Activated naive CD8-positive, alpha-beta T cell treated with anti-CD3 and anti-CD28 coated beads, Interleukin-2, amount 50 U/mL, for 24 hours (primary cell): ENCODE measurements at places on chromosomes 5 and 9.
A peak's percentile ranks its signal among the peaks of the same experiment; 100 is the strongest.

GRCh38 chr5:147167529-147167928, 67.3 kb upstream of the STK32A start:
- no peak for DNase-seq

- no peak for DNase-seq
Observed at GRCh38 chr9:77779010-77779409, 130.9 kb upstream of the GNA14 start.

DNA sequence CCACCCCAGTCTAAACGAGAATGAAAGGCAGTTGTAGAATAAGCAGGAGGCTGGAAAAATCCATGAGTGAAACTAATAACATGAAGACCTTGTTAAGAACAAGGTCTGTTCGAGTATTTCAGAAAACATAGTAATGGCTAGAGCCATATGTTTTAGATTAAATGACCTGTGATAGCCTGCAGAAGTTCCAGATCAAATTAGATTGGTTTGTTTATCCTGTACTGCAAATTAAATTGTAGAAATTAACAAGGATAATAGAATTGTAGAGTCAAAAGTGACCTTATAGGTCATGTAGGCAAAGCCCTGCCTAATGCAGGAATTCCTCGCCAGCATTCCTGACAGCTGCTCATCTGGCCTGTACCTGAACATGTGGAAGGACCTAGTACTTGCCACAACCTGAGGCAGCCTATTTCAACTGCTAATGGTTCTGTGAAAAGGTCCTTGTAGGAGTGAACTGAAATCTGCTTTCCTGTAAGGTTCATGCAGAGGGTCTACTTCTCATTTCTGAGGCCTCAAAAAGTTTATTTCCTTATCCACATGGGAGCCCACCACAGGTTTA, 17.2 kb downstream of the LIX1 start:
- DNase-seq: no peak

GRCh38 chr5:169331292-169331852, 30.4 kb upstream of the SLIT3 start:
- DNase-seq: no peak

DNA sequence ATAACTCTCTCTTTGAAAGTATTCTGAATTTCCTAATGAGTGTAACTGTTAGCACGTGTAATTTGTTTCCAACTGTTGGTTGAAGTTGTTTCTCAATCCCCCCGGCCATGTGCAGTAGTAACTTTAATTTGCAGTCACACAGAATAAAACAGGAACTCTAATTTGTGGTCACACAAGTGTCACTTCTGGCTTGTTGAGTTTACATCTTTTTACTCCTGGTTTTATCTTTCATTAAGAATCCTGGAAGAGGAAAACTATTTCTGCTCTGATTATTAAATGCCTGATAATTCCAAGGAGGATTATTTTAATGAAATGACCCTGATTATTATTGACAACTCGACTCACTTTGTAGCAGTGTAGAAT, 1.2 kb downstream of the SCAMP1 start:
- no peak for DNase-seq

GRCh38 chr9:131078427-131079366, 17.6 kb upstream of the AIF1L start:
- DNase-seq: no peak

GRCh38 chr9:80410106-80410505, 838.3 kb downstream of the TLE4 start:
- DNase-seq: no peak

DNA sequence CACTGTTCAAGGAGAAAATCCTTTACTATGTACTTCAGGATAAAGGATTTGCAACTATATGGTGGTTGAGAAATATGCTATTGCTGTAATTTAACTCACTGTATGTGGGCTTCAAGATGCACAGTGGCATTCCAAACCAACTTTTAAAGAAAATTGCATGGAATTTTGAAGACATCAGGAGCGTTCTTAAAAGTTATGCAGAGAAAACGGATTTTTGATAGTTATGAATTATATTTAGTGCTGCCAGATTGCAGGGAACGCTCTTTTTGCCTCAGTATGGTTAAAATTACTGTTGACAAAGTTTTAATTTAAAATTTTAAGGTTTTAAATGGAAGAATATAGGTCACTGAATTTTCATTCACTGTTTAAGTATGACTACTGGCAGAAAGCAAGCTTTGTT, 336.1 kb upstream of the EFNA5 start:
- no peak for DNase-seq

DNA sequence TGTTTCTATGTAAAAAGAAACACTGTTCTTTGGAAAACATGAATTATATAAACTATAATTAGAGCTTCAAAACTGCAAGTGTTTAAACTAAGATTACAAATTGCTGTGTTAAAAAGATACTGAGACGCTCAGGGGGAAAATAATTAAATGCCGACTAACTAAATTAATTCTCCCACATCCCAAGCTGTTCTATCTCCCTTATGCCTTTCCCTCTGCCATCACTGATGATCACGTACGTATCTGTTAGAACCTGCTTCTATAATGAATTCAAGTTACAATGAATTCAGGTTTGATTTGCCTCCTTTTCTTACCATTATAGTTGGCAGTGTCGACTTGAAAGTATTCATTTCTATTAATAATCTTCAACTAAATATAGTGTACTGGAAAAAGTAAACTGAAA, 349.9 kb upstream of the CDH6 start:
- no peak for DNase-seq

DNA sequence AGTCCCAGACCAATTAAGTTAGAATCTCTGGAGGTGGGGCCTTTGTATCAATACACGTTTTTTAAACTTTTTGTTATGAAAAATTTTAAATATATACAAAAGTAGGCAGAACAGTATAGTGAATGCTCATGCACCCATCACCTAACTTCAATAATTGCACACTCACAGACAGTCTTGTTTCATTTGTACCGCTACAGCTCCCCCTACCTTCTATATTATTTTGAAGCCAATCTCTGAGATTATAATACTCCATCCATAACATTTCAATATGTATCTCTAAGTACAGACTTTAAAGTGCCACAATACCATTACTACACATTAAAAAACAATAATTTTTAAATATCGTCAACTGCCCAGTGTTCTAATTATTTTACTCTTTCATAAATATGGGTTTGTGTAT, 32.9 kb downstream of the ISL1 start:
- DNase-seq: no peak

DNA sequence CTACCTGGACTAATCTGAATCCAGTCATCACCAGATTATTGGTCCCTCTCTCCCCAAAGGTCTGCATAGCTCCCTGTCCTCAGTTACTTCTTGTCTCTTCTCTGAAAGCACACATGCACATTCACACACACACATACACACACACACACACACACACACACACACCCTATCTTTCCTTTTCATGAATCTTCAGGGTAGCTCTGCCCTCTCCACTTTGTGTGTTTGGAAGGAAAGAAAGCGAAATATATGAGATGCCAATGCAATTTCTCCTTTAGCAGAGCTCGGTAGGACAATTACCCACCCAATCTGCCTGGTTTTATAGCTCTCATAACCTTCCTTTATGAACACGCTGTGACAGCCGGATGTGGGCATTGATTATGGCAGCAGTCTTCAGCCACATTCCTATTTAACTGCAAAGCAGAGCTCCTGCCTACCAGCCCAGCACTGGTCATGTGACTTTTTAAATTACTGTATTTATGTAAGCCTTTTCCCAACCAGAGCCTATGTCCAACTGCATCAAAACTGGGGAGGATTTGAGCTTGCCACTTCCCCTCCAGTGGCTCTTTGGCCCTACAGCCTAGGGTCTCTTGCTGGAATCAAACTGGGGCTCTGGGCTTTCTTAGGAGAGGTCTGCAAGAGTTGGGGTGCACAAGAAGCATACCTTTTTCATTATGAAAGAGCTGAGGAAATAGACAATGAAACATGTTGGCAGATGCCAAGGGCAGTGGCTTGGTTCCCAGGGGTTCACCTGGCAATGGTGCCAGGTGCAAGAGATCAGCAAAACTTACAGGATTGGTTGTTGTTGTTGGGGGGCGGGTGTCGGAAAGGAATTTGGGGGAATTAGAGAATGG, 20.8 kb upstream of the MATR3 start:
- no peak for DNase-seq

DNA sequence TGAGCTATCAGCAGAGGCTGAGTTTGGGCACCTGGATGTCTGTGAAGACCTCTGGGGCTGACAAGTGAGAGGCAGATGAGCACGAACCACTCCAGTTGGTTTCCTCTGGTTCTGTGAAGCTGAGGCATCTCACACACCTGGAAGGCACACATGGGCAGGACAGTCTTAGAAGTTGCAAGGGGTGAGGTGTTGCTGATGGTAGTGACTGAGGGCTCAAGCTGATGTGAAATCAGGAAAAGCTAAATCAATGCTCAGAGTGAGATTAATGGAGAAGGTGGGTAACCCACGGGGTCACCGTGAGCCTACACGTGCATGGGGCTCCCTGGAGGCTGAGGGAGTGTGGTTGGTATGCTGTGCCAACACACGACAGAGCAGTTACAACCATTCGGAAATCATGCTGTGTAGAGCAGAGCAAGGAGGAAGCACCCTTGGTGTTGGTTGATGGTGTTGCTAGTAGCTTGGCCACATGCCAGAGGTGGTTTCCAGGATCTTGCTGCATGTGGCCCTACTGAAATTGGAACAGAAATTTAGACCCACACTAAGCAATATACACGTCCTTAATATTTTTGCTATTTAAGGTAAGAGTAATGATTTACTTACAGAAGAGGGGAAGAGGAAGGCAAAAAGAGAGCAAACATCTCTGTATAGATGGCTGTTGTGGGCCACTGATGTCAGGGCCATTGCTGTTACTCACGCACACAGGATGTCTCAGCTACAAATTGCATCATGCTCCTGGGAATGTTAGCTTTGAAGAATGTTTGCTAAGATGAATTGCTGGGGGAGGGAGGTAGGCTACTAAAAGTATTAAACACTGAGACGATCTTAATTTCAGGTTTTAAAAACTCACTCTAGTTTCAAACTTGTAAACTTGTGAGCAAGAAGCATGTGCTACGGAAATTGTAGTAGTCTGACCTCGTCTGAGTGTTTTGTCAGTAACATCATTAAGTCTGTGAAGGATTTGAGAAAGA, 170.5 kb downstream of the ARHGEF28 start:
- DNase-seq: peak; percentile 5

GRCh38 chr9:79154806-79155205, 417.0 kb upstream of the TLE4 start:
- DNase-seq: no peak

- DNase-seq: no peak
Observed at GRCh38 chr5:107990881-107991810, 320.4 kb upstream of the EFNA5 start.

DNA sequence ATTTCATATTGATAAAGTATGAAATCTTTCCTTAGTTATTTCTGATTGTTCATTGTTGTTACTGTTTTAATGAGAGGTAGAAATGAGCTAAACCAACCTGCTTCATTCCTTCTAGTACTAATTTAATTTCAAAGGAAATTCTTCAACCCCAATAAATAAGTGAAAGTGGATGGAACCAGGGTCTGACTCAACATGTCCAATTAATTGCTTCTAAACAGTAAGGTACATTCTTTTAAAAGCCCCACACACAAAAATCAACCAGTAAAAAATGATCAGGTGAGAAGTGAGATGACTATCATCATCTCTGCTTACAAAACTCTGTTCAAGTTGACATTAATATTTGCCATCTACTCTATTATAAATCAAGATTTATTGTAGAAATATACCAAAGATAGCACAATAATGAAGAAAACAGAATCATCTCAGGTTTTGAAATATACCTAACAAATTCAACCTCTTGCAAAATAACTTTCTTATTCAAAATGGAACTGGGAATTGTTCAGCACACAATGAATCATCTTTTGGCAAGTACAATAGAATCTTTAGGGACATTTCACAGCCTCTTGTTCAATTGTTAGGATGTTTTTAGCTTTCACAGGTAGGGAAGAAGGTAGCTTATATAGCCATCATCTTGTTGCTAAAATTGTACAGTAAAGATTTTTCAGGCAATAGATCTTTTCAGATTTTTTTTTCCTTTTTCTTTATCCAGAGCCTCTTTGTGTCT, 114.5 kb downstream of the RPS23 start:
- DNase-seq: no peak

GRCh38 chr9:656926-657568, 184.4 kb upstream of the DMRT1 start:
- no peak for DNase-seq

DNA sequence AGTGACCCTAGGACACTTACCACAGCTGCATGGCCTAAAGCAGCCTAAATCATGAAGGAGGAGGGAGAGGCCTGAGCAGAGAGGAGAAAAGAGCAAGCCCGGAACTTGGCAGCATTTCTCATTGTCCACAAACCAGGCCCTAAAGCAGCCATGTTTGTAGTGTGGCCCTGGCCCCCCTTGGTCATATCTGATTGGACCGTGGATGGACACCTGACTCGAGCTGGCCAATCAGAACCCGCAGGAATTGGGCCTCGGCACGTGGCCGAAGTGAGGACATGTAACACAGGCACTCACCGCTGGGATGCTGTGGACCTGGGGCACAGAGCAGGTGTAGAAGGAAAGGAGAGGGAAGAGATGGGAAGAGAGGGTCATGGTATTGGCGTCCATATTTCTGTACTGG, 56.9 kb downstream of the ASS1 start:
- DNase-seq: no peak

DNA sequence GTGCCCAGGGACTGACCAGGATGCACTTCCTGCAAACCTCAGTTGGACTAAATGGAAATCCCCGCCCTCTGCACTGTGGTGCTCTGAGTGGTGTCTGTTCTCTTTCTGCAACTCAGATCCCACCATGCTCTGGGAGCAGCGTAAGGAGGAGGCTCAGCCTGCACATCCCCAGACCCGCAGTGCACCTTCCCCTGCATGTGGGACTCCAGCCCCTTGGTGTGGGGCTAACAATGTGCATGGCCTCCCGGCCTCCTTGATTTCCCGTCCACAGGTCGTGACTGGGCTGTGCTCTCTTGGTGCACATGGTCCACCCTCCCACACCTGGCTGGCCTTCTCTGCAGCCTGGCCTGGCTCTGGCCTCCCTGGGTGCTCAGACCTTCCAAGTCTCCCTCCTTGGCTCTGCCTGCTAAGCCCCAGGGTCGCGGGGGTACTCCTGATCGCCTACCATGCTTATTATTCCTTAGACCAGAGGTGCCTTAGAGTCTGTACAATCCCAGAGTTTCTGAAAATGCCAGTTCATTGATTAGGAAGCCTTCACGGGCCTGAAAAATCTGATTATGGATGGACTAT, 397.5 kb downstream of the IRX2 start:
- DNase-seq: no peak

- DNase-seq: peak; percentile 71
Observed at GRCh38 chr9:92963831-92964606, 16.7 kb downstream of the FGD3 start.

GRCh38 chr9:92877531-92878430, at the start of gene ZNF484:
Gene ZNF484, minus strand, starts transcription at chr9:92878038. Its CDS starts 3,009 bp downstream, at chr9:92875029.
- peak; percentile 96 for DNase-seq

GRCh38 chr9:34630402-34631154, 1.7 kb upstream of the ARID3C start:
- no peak for DNase-seq

DNA sequence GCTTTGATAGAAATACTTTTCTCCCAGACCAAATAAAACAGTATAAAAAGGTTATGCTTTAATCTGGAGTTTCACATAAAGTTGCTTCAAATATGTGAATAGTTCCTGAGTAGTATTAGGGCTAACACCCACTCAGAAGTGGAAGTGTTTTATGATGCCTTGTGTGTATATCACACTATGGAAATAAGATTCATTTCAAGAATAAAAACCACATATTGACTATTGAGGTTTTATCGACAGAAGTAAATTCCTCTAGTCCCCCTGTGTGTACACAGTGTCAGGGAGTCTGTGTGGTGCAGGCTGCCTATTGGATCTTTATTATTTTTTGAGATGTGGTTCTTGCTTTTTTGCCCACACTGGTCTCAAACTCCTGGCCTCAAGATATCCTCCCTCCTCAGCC, 20.8 kb upstream of the LRRTM2 start:
- DNase-seq: no peak
